ENCODE measurements at places on chromosomes 11 and 22.
A peak's percentile ranks its signal among the peaks of the same experiment; 100 is the strongest.

DNA sequence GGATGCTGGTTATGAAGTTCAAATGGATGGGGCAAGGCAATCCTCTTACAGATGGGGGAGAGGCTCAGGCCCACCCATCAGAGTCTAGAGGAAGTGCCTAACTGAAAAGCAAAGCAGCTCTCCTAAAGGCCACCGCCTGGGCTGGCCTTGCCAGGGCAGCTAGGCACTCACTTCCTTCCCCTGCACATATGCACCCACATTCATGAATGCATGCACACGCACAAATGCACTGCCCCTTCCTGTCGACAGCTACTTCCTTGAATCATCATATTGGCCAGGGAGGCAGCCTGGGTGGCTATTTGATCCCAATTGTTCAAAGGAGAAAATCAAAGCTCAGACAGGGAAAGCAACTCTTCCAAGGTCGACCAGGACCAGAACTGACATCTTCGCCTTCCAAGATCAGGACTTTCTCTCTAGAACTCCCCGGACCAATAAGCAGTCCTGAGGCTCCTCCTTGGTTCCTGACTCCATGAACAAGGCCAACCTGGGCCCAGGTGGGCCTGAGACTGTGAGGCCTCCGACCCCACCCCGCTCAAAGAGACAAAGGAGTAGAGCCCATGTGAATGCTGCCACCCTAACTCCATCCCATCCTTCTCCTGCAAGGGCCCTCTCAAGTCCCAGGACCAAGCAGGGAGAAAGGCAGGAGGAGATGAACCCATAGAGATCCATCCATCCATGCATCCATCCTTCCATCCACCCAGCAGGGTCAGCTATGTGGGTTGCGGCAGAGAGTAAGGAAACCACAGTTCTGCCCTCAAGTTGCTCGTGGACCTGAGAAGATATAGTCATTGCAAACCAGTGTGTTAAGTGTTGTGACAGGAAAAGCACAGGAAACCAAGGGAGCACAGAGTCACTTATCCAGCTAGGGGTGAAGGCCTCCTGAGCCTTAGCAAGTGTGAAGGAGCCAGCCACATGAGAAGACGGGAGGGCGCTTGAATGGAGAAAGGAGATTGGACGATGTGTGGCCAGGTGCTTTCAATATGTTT, 35.4 kb upstream of the LMO1 start:
- no peak for DNase-seq

GRCh38 chr22:42697542-42698013, 23.1 kb downstream of the A4GALT start:
- peak; percentile 85 for DNase-seq

DNA sequence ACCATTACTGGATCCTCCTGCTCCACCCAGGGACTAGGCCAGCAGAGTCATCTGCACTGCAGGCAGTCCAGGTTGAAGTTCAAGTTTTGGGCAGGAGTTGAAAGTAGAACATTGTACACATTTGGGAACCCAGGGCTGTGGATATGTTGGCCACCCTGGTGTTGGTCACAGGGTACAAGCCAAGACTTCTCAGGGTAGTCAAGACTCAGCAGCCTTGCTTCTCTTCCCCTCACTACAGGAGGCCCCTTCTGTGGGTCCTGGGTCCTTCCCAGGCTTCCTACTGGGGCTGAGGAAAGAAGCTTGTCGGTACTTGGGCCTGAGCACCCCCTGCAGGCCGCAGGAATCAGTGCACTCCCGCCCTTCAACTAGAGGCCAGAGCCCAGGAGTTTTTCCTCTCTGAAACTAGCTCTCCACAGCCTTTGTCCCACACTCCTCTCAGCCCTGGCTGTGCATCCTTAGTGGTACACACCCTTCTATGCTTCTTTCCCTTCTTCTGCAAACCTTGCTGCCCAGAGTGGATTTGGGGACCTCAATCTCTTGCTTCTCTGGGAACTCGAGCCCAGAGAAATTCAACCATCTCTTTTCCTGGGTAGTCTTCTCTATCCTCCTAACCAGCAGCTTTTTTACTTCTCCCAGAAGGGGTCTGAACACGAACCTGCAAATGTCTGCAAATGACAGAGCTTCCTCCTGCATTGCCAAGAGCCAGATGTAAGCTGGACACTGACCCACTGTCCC, 2.6 kb upstream of the HPX start:
- no peak for DNase-seq

- DNase-seq, result no peak
Observed at GRCh38 chr22:27576815-27577573, 224.6 kb downstream of the MN1 start.

- no peak for DNase-seq
Observed at GRCh38 chr22:38943201-38943600, 14.2 kb upstream of the APOBEC3A start.

GRCh38 chr11:115792903-115793302, 288.7 kb upstream of the CADM1 start:
- DNase-seq, result no peak

- DNase-seq, result no peak
Observed at GRCh38 chr11:62816557-62816956, 11.3 kb upstream of the NXF1 start.

GRCh38 chr11:827897-828192, at the start of gene CRACR2B:
Gene CRACR2B (plus strand): TSS chr11:827919. CDS start chr11:828608, 689 bp downstream.
- no peak for DNase-seq

GRCh38 chr11:87215236-87215635, 177.5 kb downstream of the TMEM135 start:
- no peak for DNase-seq

DNA sequence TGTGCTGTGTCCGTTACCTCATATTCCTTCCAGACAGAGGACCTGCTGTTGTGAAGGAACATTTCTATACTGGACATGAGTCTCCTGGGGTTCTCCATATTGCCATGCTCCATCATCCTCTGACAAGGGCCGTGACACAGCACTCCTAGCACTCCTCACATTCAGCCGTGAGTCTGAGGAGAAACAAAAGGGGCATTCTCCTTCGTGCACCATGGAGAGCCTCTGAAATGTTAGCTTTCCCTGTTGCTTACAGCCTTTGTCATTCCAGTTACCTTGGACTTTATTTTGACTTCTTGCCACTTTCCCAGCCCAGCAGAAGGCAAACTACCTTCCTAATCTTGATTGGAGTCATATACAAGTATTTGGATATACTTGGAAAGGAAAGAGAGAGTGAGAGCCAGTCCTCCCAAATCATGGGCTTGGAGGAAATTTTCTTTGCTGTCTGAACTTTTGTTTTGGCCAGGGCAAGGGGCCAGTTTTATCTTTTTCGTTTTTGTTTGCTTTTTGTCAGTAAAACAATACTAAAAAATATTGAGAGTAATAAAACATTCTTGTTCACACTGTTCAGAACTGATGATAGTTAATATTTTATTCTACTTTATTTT, 29.1 kb upstream of the TECTA start:
- no peak for DNase-seq

Data from thoracic aorta (tissue), 2 donors.